NCI-H69 (cell line): ENCODE measurements at places on chromosomes 13 and 19.

DNA sequence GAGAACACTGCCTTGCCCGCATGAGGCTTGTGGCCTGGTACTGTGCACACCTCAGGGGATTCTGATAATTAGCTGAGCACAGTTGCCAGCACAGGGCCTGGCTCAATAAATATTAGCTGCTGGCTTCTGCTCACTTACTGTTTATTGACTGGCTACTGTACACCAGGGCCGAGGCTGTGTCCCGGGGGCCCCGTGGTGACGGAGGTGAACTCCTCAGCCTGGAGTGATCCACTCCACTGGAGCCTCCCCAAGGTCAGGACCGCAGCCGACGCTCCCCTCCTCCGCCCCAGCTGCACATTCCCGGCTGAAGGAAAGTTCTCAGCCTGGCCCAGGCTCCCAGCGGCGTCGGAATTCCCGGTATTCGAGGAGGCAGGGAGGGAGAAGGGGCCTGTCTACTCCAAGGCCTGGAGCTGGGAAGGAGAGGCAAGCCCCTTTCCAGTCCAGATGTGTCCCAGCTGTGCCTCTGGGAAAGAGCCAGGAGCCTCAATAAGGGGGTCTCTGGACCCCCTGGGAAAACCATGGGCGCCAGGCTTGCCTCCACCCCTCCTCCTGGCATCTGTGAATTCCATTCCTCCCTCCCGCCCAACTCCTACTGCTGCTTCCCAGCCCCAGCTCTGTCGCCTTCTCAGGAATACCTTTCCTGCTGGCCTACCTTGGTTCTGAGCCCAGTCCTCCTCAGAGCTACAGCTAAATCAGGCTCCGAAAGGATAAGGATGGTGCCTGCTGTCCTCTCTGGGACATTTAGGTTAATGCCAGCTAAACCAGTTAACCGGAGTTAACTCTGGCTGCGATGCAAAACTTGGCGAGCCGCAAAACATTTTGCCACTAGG, 7.3 kb downstream of the RPS16 start:
- no peak for DNase-seq

- no peak for DNase-seq
These were observed 88.2 kb downstream of the FREM2 start for GRCh38 chr13:38775085-38775484.

DNA sequence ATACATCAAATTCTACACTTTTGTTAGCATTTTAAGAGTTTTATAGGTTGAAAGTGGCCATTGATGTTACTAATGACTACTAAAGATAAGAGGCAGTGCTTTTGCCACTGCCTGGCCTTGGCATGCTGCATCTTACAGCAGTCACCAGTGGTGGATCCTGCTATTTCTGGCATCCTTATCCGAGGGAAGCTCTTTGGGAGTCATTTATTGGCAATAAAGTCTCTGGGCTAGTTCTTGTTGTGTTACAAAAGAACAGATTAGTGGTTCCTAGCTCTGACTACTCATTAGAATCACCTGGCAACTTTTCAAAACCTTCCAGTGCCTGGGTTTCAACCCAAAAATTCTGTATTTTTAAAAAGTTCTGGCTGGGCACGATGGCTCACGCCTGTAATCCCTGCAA, 94.5 kb downstream of the ZMYM2 start:
- DNase-seq, result no peak

DNA sequence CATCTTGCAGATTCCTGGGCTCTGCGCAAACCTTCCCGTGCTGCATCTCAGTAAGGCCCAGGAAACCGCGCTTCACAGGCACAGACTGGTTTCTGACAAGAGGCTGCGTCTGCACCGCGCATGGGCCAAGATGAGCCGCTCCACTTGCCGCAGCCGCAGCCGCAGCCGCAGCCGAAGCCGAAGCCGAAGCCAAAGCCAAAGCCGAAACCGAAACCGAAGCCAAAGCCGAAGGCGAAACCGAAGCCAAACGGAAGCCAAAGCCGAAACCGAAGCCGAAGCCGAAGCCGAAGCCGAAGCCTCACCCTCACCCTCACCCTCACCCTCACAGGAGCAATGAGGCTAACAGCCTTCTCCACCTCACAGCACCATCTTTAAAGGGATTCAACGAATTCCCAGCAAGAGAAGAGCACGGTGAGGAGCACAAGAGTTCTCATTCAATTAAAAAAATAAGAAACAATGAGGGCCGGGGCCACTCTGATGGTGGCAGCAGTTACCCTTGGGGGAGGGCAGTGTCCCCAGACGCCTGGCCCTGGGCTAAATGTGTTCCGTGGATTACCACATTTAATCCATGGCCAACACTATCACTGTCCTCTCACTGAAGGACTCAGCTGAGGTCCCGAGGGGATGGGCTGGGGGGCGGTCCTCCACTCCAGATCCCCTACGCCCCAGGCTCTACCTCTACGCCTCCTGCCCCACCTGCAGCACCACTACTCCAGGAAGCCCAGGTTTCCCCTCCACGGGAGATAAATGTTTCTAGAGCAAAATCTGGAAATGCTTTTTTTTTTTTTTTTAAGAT, 29.1 kb downstream of the ZNF787 start:
- no peak for DNase-seq

DNA sequence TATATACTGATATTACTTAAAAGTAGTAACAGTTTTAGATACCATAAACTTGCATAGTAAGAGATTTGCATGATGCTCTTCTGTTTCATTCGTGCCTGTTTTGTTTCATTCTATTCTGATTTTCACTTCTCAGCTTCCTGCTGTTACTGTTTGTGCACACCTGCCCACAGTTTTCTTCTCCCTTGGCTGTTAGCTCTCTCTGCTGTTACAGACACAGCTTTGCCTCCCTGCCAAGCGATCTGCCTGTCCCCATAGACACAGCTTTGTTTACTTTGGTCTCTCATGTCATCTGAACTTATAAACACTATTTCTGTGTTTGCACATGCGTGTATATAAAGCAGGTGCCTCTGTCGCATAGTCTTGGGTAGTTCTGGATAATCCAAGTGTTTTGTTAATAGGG, 21.4 kb upstream of the UPF3A start:
- DNase-seq, result peak; percentile 85

DNA sequence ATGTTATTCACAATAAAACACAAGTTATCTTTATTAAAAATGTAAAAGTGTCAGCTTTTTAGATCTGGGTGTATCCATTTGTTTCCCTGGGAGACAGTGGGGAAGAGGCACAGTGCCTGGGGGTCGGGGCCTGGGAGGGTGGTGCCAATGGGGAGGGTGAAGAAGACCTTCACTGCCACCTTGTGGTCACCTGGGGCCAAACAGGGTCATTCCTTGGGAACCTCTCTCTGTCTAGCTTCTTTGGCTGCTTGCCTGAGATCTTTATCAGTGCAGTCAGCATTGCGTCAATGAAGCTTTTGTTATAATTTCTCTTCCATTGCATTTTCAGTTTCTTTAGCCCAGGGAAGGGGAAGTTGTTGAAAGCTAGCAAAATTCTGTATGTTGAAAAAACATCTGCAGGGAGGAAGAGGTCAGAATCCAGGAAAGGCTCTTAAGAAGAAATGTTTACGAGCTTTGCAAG, 39.1 kb downstream of the PCDH8 start:
- peak; percentile 87 for DNase-seq

DNA sequence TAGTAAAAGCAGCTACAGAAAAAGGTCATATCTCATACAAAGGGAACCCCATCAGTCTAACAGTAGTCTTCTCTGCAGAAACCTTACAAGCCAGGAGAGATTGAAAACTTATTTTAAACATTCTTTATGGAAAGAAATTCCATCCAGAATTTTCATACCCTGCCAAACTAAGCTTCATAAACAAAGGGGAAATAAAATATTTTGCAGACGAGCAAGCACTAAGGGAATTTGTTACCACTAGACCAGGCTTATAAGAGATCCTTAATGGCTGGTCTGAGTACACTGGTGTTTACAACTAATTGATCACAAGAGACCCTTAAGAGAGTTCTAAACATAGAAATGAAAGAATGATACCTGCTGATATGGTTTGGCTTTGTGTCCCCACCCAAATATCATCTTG, 128.6 kb upstream of the TNFSF11 start:
- no peak for DNase-seq

- DNase-seq, result peak; percentile 70
These were observed 8.3 kb upstream of the SHISA7 start for GRCh38 chr19:55451163-55451964.

DNA sequence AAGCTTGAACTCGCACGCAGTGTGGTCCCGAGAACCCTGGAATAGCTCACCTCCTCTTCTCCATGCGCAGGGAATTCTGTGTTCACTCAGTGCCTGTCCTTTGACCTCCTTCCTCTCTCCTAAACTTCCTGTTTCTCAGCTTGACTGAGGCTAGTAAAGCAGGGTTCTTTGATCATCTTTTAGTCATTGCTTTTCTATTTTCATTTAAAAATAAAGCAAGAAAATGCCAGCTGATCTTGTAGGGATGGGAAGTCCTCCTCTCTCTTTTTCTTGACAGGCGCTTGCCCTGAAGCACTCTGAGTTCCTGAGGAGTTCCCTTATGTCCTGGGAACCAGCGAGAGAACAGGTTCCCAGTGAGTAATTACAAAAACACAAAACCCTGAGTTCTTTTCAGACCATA, 62.8 kb downstream of the ARHGEF7 start:
- no peak for DNase-seq

DNA sequence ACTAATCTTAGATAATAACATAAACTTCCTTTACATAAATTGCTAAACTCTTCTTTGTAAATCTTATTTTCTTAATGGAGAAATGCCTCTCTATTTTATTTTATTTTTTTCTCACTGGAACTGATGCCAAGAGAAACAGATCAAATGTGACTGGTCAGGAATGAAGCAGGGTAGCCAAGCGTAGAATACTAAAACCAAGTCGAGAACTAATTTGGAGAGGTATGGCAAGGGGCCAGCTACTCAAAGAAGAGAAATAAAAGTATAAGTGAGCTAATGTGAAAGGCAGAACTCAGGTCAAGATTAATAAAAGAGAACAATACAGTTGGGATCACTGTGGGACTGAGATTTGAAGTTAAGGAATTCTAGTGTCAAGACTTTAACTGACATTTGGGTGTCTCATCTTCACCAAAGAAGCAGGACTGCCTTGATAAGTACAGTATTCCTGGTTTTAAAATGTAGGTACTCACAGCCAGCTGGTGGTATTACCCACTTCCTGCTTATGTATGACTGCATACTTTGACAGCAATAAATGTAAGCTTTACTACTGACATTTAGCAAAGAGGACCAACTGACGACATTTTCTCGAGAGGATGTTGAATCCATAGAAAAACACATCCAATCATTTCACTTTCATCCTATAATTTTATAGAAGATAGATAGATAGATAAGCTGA, 1192.2 kb downstream of the EFNB2 start:
- DNase-seq, result no peak

DNA sequence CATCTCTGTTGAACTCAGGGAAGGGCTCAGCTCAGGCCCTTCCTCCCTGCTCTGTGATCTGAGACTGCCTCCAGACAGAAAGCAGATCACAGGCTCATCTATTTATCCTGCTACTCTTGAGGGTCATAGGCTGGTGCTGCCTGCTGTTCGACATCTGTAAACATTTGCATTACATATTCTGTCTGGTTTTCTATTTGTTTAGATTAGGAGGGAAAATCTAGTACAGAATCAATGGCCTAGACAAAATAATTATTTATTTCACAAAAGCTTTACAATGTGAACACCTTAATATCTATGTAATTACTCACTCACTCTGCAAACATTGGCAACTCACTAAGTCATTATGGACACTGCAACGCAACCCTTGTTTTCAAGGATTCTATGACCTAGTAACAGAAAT, 43.0 kb downstream of the CEP89 start:
- peak; percentile 83 for DNase-seq
